ENCODE measurements at places on chromosomes 12 and 14. TPM values are rescaled to one million over a fixed set of nuclear protein-coding genes. Genes with fewer than 3 reads are reported as not detected.

- no peaks in the 10 kb centered on the region for H3K27me3 ChIP-seq
- H3K4me1 ChIP-seq, result no peaks in the 10 kb centered on the region
- H3K4me3 ChIP-seq, result no peak overlapping the region
Observed at GRCh38 chr14:34283590-34283989, 178.4 kb downstream of the SPTSSA start.

GRCh38 chr12:113960030-113960429, 6.1 kb downstream of the RBM19 start:
- no peaks in the 10 kb centered on the region for H3K27me3 ChIP-seq
- H3K27ac ChIP-seq, result no peak overlapping the region
- no peak for DNase-seq
- peaks cover 60% of the 10 kb centered on the region for H3K36me3 ChIP-seq

DNA sequence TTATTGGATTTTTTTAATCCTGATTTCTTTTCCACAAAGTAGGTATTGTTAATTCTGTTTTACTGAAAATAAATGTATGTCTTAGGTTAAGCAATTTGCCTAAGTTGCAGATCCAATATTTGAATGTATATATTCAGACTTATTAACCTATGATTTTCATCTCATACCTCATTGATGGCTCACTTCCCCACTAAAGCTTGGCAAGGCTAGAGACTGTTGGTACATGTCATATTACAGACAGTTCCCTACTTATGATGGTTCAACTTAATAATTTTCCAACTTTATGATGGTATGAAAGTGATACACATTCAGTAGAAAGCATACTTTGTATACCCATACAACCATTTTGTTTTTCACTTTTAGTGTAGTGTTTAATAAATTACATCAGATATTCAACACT, 33.2 kb upstream of the KCNH3 start:
- no peak for DNase-seq
- H3K27ac ChIP-seq, result no peak overlapping the region
- H3K4me3 ChIP-seq, result no peak overlapping the region

DNA sequence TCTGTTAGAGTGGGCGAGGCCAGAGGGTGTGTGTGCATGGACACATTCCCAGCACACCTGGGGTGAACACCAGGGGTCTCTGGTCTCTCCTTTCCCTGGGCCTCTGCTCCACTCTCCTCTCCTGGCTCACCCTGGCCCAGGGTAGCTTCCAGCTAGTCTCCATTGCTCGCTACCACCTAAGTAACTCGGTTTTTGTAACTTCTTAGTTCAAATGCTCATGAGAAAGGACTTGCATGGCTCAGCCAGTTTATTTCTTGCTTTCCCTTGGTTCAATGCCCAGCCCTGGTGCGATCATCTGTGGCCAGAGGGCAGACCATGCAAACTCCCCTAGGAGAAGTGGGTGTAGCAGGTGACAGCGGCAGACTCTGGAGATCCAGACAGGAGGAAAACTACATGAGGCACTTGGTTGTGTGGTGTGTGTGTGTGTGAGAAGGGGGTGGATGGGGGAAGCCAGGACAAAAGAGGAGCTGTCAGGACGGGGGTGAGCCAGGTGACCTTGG, 8.9 kb upstream of the ACVR1B start:
- H3K4me3 ChIP-seq, result no peak overlapping the region
- H3K27me3 ChIP-seq, result no peaks in the 10 kb centered on the region
- H3K27ac ChIP-seq, result no peak overlapping the region
- peaks cover 17% of the 10 kb centered on the region for H3K4me1 ChIP-seq

The DHH gene
- total RNA-seq, result 1.1 TPM

Measured in muscle of leg (tissue), 16 donors.